ENCODE measurements at places on chromosomes 2 and 18. TPM values are rescaled to one million over a fixed set of nuclear protein-coding genes. Genes with fewer than 3 reads are reported as not detected.

LRRC30 gene
- not detected for total RNA-seq

EFEMP1 gene
- total RNA-seq = 75.9 TPM

PRR30 gene
- total RNA-seq = not detected

C1D gene
- total RNA-seq = 18.4 TPM

LIMS2 gene
- total RNA-seq = 260 TPM

AQP12A gene
- not detected for total RNA-seq

FN1 gene
- total RNA-seq = 92.2 TPM

ACP1 gene
- total RNA-seq = 79.2 TPM

HOXD12 gene
- not detected for total RNA-seq

MARCHF7 gene
- 79.3 TPM for total RNA-seq

BBS5 gene
- total RNA-seq = 8.0 TPM

ALLC gene
- total RNA-seq = not detected

KCNIP3 gene
- total RNA-seq = 8.7 TPM

STAT4 gene
- 0.76 TPM for total RNA-seq

SH3BP4 gene
- total RNA-seq = 9.3 TPM

CXCR2 gene
- total RNA-seq = 1.5 TPM

SCN9A gene
- 1.8 TPM for total RNA-seq

INPP5D gene
- total RNA-seq = 5.2 TPM

FAM237A gene
- total RNA-seq = 1.2 TPM

SP5 gene
- total RNA-seq = 0.19 TPM

OTOF gene
- total RNA-seq = 0.08 TPM

REG1B gene
- total RNA-seq = not detected

DCC gene
- not detected for total RNA-seq

REG3G gene
- not detected for total RNA-seq

VWA3B gene
- 0.38 TPM for total RNA-seq

C2orf78 gene
- not detected for total RNA-seq

UGT1A9 gene
- not detected for total RNA-seq

SCN2A gene
- total RNA-seq = 0.16 TPM

TMEM198 gene
- 2.7 TPM for total RNA-seq

ABCG8 gene
- total RNA-seq = 0.32 TPM

CCDC85A gene
- total RNA-seq = 5.3 TPM

RFX8 gene
- total RNA-seq = not detected

ASB1 gene
- total RNA-seq = 57.5 TPM

INO80C gene
- total RNA-seq = 21.3 TPM

PRSS56 gene
- 0.11 TPM for total RNA-seq

ACKR3 gene
- 30.5 TPM for total RNA-seq

CCDC121 gene
- total RNA-seq = 6.2 TPM

NGEF gene
- 0.51 TPM for total RNA-seq
